ENCODE measurements at places on chromosomes 3 and 15. TPM values are rescaled to one million over a fixed set of nuclear protein-coding genes. Genes with fewer than 3 reads are reported as not detected.

The CEP152 gene
- polyA plus RNA-seq: 1.4 TPM

The SLC27A2 gene
- polyA plus RNA-seq: 31.2 TPM

The DLL4 gene
- 5.8 TPM for polyA plus RNA-seq

The TRAT1 gene
- not detected for polyA plus RNA-seq

The TIMP4 gene
- 2.4 TPM for polyA plus RNA-seq

The LRRC34 gene
- polyA plus RNA-seq: 5.7 TPM

The MEX3B gene
- 0.28 TPM for polyA plus RNA-seq

The PRKCD gene
- 29.1 TPM for polyA plus RNA-seq

The TERC gene
- not detected for polyA plus RNA-seq

The PLCH1 gene
- 1.6 TPM for polyA plus RNA-seq

The PARP15 gene
- polyA plus RNA-seq: not detected

The FOXL2 gene
- not detected for polyA plus RNA-seq

The MASP1 gene
- 2.8 TPM for polyA plus RNA-seq

The GOLGA6L10 gene
- polyA plus RNA-seq: 0.45 TPM

The DUOXA2 gene
- polyA plus RNA-seq: 0.37 TPM

The SKOR1 gene
- 0.22 TPM for polyA plus RNA-seq

The SPATA12 gene
- not detected for polyA plus RNA-seq

The REC114 gene
- not detected for polyA plus RNA-seq

The HTR3D gene
- not detected for polyA plus RNA-seq

The ALDH1L1 gene
- 199 TPM for polyA plus RNA-seq

The COL7A1 gene
- polyA plus RNA-seq: 14.4 TPM

The ATR gene
- 17.4 TPM for polyA plus RNA-seq

The TM6SF1 gene
- polyA plus RNA-seq: 2.6 TPM

The IL5RA gene
- 0.22 TPM for polyA plus RNA-seq

The LRRIQ4 gene
- not detected for polyA plus RNA-seq

The SLC6A1 gene
- not detected for polyA plus RNA-seq

The MOBP gene
- polyA plus RNA-seq: not detected

The NLGN1 gene
- 0.49 TPM for polyA plus RNA-seq

The GP5 gene
- not detected for polyA plus RNA-seq

The SERPINI2 gene
- not detected for polyA plus RNA-seq

The NRROS gene
- polyA plus RNA-seq: 2.0 TPM

The PTH1R gene
- polyA plus RNA-seq: 1,885 TPM

The ALDH1A2 gene
- 24.4 TPM for polyA plus RNA-seq

The USF3 gene
- polyA plus RNA-seq: 6.5 TPM

The SLC22A13 gene
- 9.9 TPM for polyA plus RNA-seq

The SRGAP3 gene
- 4.1 TPM for polyA plus RNA-seq

The GNB4 gene
- 3.9 TPM for polyA plus RNA-seq

The TMEM108 gene
- 1.5 TPM for polyA plus RNA-seq

The IL12A gene
- polyA plus RNA-seq: not detected
